ENCODE measurements at places on chromosomes 6 and 20.
A peak's percentile ranks its signal among the peaks of the same experiment; 100 is the strongest.

- no peak for DNase-seq
Measured at GRCh38 chr6:41432280-41432679, 96.9 kb downstream of the NCR2 start.

GRCh38 chr6:126308362-126308761 lies 31.6 kb upstream of the CENPW start:
- DNase-seq, result no peak

- no peak for DNase-seq
Measured at GRCh38 chr6:142846459-142846831, 98.5 kb downstream of the HIVEP2 start.

DNA sequence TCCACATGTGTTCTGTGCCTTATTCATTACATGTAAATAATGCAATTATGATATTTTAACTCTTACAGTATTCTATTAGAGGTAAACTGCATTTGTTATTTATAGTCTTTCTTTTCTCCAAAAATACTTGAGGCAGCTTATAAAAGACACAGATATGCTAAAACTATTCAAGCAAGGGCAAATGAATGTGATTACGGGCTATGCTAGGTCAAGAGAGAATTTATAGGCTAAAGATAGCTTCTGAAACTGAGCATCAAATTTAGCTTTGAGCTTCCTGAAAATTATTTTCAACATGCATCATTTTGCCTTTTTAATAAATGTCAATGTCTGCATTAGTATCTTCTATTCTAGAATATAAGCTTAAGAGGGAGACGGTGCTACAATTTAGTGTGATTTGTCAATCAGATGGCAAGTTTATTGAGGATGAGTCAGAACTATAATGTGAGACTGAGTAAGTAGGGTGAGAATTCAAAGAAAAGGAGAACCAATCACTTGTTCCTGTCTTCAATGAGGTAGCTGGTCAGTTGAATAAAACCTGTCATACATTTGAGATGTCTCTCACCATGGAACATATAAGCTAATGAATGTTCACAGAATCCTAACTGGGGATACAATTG lies 669.4 kb upstream of the CITED2 start:
- DNase-seq, result no peak

- DNase-seq, result no peak
Measured at GRCh38 chr20:50585678-50586077, 75.5 kb downstream of the PTPN1 start.

GRCh38 chr6:93639126-93639525 lies 219.8 kb upstream of the EPHA7 start:
- DNase-seq, result no peak

DNA sequence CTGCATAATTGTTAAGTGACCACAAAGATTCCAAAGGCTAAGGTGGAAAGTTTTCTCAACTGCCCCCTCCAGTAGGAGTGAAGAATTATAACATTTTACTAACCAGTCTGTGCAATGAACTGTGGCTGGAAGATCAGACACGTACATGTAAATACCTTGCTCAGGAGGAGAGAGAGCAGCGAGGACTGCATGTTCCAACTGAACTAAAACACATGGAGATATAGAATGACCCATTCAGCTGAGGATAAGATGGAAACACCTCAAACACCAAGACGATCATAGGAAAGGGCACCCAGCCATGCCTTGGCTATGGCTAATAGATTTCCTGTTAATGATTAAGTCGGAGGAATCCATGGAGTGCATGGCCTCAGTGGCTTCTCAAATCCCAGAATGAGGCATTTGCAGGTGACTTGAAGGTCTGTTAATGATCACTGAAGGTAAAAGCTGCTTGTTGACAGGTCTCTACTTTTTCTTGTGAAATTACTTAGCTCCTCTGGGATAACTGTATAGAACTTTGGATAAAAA lies 875.6 kb downstream of the TFAP2A start:
- no peak for DNase-seq

GRCh38 chr20:5674176-5674660 lies 76.0 kb upstream of the SHLD1 start:
- DNase-seq, result no peak

- no peak for DNase-seq
Measured at GRCh38 chr6:90435207-90435899, 138.7 kb upstream of the BACH2 start.

GRCh38 chr6:15800841-15801617 lies 138.2 kb upstream of the DTNBP1 start:
- no peak for DNase-seq

DNA sequence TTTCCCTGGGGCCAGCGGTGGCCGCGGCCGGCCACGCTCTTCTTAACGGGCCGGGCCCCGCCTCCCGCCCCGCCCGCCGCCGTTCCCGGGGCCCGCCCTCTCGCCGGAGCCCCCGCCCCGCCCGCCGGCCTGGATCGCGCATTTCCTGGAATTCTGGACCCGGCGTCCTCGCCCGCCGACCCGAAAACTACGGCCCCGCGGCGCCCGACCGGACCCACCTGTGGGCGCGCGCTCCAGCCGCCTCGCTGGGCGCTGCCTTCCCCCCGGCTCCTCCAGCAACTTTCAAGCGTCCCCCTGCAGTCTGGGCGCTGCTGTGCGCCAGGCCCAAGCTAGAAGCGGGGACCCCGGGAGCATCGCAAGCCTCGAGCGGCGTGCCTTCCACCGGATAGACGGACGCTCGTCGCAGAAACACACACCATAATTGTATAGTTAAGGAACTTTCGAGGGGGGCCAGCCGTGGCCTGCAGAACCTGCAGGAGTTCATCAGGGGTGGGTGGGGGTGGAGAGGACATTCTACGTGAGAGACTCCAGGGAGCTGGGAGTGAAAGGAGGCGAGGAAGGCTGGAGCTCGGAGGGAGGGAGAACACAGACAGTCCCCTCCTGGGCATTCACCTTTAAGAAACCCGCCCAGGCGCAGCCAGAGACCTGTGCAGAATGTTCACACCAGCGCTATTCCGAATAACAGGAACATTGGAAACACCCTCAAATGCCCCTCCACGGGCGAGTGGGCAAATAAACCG lies at the start of gene ADA:
ADA (minus strand) TSS at position 16 of the 740 bp plus-strand sequence. CDS start 92 bp downstream, outside the sequence.
- peak; percentile 16 for DNase-seq

- DNase-seq, result no peak
Measured at GRCh38 chr20:54431156-54431944, 44.0 kb upstream of the DOK5 start.

DNA sequence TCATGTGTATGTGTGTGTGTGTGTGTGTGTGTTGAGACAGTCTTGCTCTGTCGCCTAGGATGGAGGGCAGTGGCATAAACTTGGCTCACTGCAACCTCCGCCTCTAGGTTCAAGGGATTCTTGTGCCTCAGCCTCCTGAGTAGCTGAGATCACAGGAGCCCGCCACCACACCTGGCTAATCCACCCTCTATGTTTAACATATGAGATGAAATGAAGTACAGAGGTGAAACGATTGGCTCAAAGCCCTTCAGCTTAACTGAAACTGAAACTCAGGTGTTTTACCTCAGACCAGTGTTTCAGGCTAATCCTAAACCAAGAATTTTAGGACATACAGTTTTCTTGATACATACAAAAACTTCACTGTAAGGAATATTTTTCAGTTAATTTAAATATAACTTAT lies 167.3 kb downstream of the KCNQ5 start:
- DNase-seq, result no peak

DNA sequence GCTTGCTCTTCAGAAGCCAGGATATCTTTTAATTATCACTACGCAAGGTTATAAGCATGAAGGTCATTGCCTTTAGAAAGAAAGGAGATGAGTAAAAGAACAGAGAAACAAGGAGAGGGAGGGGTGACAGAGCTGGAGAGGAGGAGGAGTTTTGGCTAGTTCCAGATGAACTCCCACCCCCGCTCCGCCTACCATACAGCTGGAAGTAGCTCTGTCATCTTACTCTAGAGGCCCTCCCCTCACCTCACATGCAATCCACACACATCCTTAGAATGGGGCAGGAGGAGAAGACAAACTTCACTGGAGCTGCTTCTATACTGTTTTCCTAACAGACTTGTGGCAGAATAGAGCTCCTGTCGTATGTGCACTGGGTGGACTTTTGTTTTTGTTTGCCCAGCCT lies 144.7 kb downstream of the SCML4 start:
- DNase-seq, result no peak

- DNase-seq, result no peak
Measured at GRCh38 chr20:37905671-37906613, 3.0 kb downstream of the VSTM2L start.

DNA sequence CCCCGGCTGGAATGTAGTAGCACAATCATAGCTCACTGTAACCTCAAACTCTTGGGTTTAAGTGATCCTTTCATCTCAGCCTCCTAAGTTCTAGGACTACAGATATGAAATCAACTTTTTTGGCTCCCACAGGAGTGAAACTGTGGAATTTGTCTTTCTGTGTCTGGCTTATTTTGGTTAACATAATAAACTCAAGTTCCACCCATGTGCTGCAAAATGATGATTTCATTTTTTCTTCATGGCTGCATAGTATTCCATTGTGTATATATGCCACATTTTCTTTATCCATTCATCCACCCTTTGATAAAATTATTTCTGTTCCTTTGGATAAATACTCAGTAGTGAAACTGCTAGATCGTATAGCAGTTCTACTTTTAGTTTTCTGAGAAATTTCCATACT lies 29.9 kb downstream of the RNGTT start:
- DNase-seq, result no peak

DNA sequence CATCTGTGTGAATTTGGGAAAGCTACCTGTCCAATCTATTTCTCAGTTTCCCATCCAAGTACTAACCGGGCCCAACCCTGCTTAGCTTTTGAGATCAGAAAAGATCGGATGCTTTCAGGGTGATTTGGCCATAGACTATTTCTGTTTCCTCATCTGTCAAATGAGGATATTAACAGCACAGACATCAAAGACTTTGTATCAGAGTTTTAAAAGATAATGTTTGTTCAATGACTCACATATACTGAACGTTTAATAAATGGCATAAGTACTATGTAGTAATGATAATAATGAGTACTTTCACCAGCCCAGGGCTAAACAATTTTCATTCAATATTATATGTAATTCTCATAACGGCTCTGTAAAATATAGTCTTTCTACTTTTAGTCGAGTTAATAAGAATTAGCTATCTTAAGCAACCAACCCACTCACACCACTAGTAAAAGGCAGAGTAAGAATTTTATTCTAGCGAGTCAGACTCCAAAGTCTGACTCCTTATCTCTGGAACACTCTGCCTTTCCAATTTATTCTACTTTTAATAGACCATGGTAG lies 216.5 kb downstream of the ARHGAP18 start:
- no peak for DNase-seq

DNA sequence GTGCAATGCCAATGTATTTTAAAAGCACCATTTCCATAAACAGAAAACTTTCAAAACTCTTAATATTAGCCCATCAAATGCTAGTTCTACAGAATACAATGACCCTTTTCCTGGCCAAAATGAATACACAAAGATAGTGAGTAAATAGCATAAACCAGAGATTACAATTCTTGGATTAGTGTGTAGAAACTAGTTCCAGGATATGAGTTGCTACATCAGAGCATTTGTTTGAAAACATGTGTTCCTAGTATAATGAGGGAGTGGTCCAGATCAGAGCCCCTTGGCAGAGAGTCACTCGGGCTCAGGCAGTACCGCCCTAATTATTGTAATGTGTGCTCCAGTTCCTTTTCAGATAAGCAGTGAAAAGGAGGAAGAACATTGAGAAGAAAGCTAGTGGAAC lies 63.7 kb upstream of the COL21A1 start:
- DNase-seq, result no peak

DNA sequence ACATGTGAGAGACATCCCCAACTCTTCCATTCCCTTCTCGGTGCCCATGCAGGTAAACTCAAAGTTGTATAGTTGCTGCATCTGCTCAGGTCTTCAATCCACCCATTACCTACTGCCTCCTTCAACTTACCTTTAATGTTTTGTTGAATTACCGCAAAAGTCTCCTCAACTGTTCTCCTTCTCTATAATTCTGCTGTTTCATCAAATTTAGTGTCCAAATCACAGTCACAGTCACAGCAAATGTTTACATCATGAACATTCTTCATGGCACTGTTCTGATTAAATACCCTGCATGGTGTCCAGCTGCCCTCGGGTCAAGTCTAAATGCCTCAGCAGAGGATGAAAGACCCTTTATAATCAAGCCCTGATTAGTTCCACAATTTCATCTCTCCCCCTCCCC lies 130.1 kb downstream of the IPCEF1 start:
- DNase-seq, result no peak

GRCh38 chr20:42589976-42590639 lies 599.6 kb downstream of the PTPRT start:
- DNase-seq, result no peak

DNA sequence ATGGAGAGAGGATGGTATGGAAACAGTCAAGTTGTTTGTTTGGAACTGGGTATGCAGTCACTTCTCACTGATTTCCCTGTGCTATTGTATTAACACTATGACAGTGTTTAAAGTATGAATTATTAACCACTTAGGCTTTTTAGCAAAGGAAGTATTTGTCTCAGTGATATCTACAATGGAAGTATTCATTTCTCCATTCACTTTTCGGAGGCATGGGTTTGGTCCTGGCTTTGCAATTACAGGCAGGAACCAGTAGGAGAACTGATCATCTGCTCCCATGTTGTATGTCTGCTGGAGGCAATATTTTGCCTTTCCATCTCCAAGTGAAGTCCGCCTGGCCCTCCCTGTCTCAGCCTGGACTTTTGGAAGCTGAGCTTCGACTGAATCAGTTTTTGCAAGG lies 30.6 kb upstream of the EXOC2 start:
- no peak for DNase-seq

DNA sequence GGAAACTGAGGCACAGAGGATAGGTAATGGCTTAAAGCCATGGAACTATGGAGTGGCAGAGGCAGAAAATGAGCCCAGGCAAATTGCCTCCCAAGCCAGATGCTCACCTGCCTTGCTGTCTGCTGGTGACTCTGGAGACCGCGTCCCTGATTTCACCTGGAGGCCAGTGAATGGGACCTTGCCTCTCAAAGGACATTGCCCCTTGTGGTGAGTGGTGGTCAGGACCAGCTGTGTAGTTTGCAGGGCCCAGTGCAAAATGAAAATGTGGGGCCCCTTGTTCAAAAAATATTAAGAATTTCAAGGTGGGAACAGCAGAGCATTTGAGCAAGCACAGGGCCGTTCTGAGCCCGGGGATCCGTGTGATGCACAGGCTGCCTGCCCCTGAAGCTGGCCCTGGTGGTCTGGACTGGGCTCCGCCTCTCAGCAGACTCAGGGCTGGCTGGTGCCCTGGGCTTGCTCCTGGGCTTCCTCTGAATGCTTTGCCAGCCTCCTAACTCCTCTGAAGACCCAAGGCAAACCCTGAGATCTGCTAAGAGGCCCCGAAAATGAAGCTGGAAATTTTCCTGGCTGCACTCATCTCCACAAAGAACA lies 19.8 kb upstream of the KCNG1 start:
- no peak for DNase-seq

- no peak for DNase-seq
Measured at GRCh38 chr6:134321246-134321645, 3.3 kb upstream of the SGK1 start.

DNA sequence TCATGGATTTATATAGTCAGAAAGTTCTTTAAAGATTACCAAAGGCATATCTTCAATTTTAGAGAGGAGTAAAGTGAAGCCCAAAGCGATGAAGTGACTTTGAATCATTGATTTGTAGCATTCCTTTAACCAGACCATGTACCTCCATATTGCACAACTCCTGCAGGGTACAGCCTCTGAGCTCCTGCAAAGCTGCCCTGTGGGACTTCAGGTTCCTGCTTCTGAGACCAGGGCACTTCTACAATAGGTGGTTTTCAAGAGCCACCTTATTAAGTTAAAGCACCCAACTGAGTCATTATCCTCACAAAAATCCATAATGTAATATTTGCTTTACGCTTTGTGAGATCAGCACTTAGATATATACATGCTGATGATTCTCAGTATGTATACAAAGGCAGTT lies 270.7 kb upstream of the RGS17 start:
- no peak for DNase-seq

GRCh38 chr20:32285621-32286371 lies 8.3 kb downstream of the KIF3B start:
- DNase-seq, result no peak

All from nucleus accumbens (tissue), 56 donors.